ENCODE measurements at places on chromosomes 3 and 15.
A peak's percentile ranks its signal among the peaks of the same experiment; 100 is the strongest.

DNA sequence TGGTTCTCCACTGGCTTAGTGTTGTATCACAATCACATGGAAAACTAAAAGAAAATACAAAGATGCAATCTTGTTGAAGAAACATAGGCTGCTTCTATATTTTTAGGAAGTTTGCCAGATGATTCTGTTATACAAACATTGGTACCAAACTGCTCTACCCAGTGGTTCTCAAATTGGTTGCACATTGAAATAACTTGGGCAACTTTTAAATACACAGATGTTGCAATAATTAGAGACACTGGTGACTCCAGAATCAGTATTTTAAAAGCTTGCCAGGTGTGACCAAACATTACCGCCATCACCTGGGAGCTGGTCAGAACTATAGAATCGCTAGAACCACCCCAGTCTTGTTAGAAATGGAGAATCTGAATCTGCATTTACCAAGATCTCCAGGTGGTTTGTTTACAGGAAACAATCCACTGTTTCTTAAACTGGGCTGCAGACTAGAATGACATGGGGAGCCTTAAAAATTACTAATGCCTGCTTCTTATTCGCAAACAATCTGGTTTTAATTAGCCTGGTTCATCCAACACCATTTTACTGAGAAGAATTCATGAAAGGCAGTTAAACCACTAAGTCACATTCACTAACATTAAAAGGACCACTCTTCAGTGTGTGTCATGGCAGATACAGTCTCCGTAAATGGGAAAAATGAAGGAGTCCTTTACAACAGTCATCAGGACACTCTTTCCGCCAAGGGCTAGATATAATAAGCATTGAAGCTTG, 76.5 kb downstream of the ACAP2 start:
- DNase-seq: no peak

- DNase-seq: no peak
These were observed 8.6 kb downstream of the ZIC1 start for GRCh38 chr3:147417551-147418295.

- DNase-seq: no peak
These were observed 506.9 kb upstream of the ADAMTS9 start for GRCh38 chr3:65194744-65195143.

GRCh38 chr3:147257944-147258343, 148.4 kb downstream of the ZIC4 start:
- no peak for DNase-seq

- DNase-seq: no peak
These were observed 44.9 kb upstream of the PARP14 start for GRCh38 chr3:122635789-122636188.

GRCh38 chr15:96657096-96657495, 326.6 kb downstream of the NR2F2 start:
- no peak for DNase-seq

- peak; percentile 79 for DNase-seq
These were observed 214.9 kb downstream of the TCF12 start for GRCh38 chr15:57133127-57133968.

GRCh38 chr15:66821307-66821706, 119.3 kb downstream of the SMAD6 start:
- DNase-seq: no peak

- no peak for DNase-seq
These were observed 39.5 kb upstream of the SMAD6 start for GRCh38 chr15:66662522-66662921.

- no peak for DNase-seq
These were observed 499.9 kb upstream of the LMCD1 start for GRCh38 chr3:8001712-8002111.

- no peak for DNase-seq
These were observed 1.7 kb downstream of the GABRB3 start for GRCh38 chr15:26771168-26771567.

GRCh38 chr3:190130037-190130436, 9.3 kb upstream of the P3H2 start:
- no peak for DNase-seq

DNA sequence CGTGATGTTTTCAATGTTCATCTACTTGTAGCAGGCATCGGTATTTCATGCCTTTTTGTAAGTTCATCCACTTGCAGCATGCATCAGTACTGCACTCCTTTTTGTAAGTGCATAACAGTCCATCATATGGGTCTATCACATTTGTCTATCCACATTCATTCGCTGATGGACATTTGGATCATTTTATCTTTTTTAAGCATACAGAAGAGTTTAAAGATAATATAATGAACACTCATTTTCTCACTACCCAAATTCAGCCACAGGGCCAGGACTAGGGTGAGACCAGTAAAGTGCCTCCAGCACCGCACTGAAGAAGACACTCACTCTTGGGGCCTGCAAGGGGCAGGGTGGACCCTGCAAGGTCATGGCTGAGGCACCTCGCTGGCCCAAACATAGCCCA, 309.6 kb downstream of the UACA start:
- no peak for DNase-seq

- DNase-seq: no peak
These were observed 14.5 kb downstream of the H1-8 start for GRCh38 chr3:129557548-129557894.

- DNase-seq: no peak
These were observed 152.4 kb downstream of the RORA start for GRCh38 chr15:61076598-61077170.

DNA sequence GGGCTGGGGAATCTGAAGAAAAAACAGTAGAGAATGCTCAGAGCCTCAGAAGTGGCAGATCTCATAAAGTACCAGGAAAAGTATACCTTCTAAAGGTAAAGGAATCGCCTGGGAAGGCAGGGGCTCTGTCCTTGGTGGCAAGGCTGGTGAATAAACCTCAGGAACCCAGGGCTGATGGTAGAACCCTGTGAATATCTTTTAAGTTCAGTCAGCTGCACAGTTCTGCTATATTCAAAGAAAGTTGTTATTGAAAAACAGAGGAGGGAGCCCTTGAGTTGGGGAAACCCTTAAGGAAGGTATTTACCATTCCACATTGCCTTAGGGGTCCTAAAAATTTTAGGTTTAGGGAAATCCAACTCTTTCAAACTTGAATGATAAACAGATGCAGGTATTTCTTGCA, 31.2 kb downstream of the ZPLD1 start:
- DNase-seq: no peak

- no peak for DNase-seq
These were observed 33.3 kb downstream of the SLITRK3 start for GRCh38 chr3:165162883-165163282.

DNA sequence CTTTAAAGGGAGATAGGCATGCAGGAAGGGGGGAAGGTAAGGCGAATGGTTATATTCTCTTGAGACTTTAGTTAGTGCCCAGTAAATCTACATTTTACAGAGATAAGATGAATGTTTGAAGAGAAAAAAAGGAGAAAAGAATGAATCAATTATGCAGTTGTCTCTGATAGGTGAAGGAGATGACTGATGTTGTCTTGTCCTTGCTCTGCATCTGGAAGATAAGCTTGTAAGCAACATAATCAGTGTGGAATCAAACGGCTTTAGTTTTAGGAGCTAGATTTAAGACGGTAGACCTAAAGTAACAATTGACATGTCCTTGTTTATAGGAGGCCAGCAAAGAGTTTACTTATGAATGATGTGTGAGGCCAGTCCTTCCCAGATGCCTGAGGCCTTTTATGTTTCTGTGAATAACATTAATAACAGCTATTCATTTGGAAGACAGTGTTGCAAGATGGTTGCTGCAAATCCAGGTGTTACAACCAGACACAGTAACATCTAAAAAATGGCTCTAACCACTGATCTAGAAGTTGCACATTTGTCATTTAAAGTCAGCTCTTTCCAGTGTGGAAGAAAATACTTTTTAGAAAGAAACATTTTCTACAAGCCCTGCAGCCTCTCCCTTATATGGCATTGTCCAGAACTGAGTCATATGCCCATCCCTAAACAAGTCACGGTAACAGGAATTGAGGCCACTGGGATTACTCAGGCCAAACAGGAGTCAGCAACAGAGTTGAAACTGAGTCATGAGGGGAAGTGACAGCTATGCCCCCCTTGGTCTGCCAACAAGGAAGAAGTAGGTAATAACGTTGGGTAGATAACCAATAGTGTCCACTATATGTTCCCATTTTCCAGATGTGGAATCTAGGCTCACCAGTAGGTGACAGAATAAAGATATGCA, 77.5 kb upstream of the FBN1 start:
- no peak for DNase-seq

GRCh38 chr15:99764522-99764921, 31.3 kb upstream of the LYSMD4 start:
- no peak for DNase-seq

DNA sequence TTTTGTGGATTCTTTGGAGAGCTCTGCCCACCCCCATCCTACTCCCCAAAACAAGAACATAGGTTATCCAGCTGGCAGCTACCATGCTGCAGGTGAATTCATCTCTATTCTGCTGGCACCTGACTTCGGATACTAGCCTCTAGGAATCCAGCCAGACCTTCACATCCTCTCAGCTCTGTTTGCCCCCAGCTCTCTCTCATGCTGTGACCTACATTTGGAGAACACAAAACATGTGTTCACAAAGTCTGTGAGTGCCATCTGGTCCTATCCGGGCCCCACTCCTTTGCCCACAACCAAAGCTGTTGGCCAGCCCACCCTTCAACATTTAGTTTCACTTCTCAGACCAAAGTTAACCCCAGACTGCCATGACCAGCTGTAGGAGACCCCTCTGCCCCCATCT, 89.4 kb upstream of the C3orf80 start:
- DNase-seq: peak; percentile 62

DNA sequence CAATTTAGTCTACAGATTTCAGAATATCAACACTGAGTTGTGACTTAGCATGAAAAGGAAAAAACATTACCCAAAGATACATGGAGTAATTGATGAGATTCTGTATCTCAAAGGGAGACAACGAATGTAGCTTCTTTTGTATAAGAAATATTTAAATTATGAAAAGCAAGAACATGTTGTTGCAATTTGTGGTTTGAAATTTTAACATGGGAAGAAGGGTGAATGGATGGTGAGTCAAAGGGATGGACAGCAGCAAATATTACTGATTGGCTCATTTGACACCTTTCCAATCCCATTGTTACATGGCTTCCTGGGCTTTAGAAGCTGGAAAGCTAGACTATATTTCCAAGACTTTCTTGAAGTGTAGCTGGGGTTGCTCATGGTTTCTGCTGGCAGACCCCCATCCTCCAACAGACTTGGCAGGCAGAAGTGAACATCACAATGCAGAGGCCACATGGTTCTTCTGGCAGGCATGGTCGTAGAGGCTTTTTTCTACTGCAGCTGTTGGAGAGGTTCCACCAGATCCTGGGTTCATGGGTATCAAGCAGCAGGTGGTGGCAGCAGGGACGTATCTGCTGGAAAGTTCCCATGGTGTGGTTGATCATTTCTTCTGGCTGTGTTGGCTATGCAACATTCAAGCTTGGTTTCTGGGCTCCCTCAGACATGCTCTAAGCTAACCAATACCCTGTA, 47.2 kb upstream of the KPNA4 start:
- no peak for DNase-seq

DNA sequence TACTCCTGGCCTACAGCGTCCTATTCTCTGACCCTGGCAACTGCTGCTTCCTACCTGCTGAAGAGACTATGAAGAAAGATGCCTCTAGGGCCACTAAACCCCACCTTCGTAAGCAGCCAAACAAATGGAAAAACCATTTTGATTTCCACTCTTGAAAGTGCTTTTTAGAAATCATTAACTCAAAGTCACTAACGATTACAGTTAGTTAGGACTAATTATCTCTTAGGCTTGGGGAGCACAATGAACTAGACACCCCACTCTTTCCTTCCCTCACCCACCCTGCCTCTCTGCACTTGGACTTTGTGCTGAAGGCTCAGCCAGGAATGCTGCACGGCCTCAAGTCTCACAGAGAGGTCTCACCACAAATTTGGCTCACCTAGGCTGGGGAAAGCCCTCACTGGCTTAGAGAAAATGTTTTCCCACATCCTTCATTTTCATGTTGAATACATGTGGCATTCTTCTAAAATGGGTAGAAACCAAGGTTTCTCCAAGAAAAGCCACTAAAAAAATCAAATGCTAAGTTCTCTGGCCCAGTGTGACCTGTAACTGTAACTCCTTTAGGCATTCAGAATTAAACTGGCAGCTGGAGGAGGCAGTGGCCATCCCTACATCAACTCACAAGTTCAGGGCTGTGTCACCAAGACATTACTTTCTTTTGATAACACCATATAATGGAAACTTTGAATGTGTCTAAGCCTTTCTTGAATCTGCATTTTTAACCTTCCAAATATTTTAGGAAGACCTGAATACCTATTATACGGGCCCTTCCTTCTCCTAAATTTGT, 47.1 kb downstream of the NPTN start:
- DNase-seq: no peak

GRCh38 chr3:28989646-28990089, 291.2 kb upstream of the RBMS3 start:
- DNase-seq: no peak

GRCh38 chr15:79944622-79945021, 26.4 kb downstream of the BCL2A1 start:
- no peak for DNase-seq

DNA sequence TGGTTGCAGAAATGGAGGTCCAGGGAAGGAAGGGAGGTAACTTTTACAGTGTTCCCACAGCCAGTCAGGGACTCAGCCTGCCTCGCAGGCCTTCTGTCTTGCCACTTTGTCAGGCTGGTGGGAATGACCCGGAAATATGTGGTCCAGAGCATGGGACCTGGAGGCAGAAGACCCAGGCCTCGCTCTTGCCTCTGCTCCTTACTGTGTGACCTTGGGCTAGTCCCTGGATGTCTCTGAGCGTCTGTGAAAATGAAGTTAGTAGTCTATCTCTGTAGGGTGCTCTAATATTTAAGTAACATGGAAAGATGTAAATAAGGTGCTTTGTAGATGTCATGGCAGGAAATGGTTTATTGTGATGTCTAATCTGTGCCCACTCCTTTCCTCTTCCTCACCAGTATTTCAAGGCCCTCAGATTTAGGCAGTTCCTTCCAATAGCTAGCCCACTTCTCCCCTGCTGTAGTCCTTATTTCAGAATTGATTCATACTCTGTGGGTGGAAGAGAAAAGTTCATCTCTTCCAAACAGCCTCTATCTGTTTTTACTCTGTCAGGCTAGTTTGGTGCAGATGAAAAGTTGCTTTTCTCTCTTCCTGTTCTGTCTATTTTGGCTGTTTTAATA, 9.1 kb downstream of the CORO2B start:
- DNase-seq: no peak

GRCh38 chr3:15029625-15030024, 35.5 kb downstream of the MRPS25 start:
- no peak for DNase-seq

DNA sequence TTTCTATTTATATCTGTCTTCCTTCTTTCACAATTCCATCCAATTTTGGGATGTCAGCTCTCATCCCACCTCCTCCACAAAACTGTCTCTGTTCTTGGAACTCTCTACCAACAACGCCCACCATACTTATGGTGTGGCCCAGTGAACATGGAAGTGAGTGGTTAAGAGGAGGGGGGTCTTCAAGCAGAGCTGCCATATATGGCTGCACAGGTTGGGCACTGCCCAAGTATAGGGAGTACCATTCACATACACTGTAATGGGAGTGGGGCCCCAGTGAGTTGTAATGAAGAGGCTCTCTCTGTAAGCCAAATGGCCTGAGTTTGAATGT, 7.9 kb upstream of the CAMK1 start:
- no peak for DNase-seq
